ENCODE measurements at places on chromosomes 4 and X.

DNA sequence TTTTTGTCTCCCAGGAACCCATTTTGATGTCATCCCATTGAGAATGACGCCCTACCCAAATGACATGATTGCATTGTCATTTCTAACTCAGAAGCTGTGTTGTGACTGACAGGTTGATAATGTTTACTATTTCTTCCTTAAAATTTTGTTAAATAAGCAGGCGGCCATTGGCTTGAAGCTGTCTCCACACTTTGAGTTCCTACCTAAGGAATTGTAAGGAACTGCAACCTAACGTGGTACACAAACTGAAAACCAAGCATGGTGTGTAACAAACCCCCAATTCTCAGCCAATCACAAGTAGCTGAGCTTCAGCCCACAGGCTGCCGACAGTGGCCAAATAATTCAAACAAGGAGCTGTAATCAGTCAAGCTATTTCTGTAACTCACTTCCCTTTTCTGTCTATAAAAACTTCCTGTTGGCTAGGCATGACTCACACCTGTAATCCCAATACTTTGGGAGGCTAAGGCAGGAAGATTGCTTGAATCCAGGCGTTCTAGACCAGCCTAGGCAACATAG is 2.9 kb upstream of the MND1 start:
- DNase-seq = no peak

DNA sequence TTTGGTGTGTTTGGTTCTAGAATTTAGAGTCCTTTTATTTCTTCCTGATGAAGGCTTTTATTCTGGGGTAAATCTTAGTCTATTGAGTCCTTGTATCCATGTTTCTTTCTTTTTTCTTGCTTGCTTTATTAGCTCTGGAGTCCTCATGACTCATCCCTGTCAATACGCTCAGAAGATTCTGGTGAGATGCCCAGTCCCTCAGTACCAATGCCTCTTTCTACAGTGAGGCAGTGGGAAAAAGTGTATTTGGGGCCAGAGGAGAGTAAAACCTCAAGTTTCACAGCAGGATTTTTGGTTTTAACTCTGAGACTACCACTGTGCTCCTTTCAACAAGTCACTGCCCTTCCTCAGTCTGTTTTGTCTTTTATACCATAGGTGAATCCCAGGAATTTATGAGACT is 368.0 kb downstream of the GBA3 start:
- no peak for DNase-seq

DNA sequence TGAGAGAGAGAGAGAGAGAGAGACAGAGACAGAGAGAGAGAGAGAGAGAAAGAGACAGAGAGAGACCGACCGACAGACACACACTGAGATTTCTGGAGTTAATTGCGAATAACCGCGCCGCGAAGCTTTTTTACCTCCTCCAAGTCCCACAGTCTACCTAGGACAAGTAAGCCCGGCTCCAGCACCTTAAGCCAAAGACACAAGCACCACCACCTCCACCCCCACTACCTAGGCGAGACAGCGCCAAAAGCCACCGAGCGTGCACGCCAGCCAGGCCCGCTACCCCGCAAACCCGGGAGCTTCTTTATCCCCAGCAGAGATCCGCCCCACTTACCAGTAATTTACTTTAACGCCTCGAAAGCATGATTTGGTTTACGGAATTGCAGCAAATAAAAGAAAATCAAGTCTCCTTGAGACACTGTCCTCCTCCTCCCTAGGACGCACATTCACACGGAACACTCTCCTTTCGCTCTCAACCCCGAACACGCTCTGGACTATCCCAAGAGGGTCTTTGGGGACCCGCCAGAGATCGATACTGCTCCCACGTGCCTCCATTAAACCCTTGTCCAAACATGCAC is 649.6 kb upstream of the DIPK2B start:
- no peak for DNase-seq

DNA sequence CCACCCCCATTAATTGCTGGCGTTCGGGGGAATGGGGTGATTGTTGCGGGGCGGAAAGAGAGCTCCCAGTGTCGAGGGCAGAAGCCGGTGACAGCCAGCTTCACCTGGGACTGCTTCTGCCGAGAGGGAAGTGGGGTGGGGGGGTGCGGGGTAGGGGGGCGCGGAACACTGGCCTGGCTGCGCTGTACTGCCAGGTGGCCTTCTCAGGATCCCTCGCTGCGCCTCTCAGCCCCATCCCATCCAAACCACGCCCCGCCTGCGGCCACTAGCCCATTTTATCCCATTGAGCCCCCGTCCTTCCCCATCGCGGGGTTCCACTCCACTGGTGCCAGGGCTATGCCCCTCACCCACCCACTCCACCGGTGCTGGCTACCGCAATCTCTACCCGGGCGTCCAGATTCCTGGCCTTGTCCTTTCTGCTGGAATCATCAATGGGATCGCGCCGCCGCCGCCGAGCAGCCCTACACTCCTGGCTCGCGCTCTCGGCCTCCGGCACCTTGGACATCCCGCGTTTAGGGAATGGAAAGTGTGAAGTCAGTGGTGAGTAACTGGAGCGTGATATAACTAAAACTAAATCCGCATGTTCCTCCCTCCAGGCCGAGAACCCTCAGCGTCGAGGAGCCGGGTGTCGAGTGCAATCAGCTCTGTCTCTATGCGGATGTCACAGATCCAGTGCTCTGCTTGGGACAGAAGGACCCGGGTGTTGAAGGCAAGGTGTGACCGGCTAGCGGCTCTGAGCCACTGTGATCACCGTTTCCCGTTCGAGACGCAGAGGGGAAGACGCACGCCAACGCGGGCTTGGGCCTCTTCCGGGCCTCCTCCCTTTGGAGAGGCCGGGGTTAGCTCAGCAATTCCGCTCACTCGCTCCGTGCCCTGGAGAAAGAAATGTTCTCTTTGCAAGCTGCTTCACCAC is 20.5 kb downstream of the NKX3-2 start:
- DNase-seq = no peak

GRCh38 chr4:95267081-95267480 is 281.7 kb downstream of the UNC5C start:
- no peak for DNase-seq

DNA sequence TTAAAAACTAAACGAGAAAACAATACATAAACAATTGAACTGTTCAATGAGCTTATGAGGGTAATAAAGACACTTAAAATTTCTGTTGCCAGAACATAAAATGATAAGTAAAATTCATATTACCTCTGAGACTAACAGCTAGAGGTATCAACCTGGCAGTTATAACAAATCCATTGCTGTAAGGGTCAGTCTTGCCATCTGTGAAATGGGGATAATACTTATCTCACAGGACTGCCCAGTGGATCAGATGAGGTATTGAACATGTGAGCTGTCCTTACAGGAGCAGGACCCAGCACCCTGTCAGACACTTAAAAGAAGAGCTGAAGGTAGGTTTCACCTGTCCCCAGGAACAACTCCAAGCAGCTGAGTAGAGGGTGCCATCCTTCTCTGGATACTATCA is 2.5 kb downstream of the TCEAL3 start:
- DNase-seq = no peak

DNA sequence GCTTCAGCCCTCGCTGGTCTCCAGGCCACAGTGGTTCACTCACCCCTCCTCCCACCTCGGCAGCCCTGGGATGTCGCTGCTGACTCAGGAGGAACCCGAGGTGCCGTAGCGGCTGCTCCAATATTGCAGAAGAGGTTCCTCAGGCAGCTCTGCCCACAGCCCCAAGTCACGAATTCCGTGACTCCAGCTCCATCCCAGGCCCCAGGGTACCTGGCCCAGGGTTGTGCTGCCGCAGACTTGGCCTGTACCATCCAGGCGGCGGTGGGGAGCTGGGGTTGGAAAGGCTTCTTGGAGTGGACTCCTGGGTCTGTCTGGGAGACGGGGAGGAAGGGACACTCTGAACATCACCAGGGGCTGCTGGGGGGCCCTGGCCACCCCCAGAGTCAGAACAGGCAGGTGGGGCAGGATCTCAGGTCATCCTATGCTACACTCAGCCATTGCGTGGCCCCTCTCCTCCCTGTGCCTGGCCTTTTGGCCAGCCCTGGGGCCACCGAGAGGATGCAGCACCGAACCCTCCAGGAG is 728 bp upstream of the HGFAC start:
- DNase-seq = no peak

GRCh38 chr4:110510955-110511544 is 35.1 kb downstream of the ENPEP start:
- DNase-seq = peak; percentile 37

DNA sequence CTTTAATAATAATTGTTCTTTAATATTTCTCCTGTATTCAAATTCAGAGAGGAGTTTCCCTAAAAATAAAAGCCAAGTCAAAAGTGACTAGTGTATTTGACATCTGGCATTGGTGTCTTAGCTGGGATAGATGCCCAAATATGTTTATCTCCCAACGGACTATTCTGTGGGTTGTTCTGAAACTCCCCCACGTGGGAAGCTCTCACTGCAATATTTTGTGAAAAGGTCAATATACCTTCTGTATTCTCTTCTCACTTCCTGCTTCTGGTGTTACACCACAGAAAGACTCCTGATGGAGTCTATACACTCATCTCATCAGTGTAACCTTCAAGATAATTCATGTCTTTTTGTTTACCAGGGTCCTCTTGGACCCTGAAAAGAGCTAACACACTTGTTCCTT is 2052.8 kb upstream of the TENM3 start:
- DNase-seq = no peak

DNA sequence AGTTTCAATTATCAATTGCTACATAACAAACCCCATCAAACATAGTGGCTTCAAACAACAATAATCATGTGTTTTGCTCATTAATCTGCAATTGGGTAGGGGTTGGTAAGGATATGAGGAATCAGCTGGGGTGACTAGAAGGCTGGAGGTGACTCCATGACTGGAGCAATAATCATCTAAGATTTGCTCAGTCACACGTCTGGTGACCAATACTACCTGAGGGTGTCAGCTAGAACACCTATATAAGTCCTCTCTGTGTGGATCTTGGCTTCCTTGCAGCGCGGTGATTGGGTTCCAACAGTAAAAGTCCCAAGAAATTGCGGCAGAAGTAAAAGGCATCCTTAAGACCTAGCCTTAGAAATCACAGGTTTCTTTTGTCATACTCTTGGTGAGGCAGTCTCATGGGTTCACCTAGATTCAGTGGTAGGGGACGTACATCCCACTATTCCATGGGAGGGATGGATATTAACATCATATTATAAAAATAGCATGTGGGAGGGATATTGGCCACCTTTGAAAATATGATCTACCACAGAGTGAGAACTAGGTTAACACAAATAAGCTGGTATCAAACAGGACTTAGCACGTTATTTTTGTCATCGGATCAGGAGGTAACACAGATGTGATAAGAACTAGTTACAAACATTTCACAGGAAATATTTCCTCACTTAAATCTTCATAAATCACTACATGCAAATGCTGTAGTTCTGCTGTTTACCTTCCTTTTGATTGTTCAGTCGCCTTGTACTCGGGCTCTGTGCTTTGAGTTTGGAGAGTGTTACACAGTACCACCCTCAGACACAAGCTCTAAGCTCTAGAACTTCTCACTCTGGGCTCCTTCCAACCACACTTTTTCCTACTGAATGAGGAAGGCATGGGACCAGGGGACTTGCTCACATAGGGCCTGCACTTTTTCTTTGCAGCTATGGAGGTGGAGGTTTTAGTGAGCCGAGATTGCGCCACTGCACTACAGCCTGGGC is 78.3 kb downstream of the LARP7 start:
- no peak for DNase-seq

- no peak for DNase-seq
Observed at GRCh38 chr4:7435471-7436061, 836 bp upstream of the PSAPL1 start.

DNA sequence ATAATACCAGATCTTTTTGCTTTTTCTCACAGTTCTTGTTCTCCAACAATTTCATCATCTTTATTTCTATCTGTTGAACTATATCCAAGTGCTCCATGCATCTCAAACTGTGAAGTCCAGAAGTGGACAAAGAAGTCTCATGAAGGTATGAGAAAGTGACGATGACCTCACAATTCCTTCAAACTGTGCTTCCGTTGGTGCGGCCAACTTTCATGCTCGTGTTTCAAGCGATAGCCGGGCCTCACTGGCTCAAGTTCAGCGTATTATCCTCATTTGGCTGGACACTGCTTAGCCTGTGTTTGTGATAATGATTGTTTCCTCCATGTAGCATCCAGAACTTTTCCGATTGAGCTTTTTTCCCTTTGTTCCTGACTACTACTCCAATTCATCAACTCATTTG is 143.1 kb downstream of the PALLD start:
- DNase-seq = no peak

GRCh38 chr4:70839589-70840093 is at the start of gene GRSF1:
GRSF1 (minus strand) TSS chr4:70839890; CDS start chr4:70839827, 63 bp downstream.
- DNase-seq = peak; percentile 69

DNA sequence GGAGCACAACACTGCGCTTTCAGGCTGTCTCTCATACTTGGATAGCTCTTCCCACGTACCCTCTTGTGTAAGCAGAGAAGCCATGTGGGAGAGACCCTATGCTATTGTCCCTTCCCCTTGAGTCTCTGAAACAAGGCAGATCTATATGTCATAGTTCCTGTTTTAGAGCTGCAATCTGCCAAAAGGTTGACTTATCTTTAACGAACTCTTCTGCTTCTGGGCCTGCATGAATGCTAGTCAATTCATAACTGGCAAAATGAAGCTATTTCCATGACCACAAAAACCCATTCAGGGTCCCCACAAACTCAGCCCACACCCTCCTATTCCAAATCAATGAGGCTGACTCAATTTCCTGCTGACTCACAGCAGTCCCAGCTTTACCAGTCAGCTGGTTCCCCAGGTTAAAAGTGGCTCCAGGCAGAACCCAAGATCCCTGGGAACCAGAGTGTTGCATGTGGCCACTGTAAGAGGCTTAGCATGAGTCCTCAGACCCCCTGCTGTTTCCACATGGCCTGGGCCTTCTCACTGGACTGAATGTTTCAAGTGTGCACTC is 25.3 kb upstream of the SOD3 start:
- DNase-seq = peak; percentile 35

DNA sequence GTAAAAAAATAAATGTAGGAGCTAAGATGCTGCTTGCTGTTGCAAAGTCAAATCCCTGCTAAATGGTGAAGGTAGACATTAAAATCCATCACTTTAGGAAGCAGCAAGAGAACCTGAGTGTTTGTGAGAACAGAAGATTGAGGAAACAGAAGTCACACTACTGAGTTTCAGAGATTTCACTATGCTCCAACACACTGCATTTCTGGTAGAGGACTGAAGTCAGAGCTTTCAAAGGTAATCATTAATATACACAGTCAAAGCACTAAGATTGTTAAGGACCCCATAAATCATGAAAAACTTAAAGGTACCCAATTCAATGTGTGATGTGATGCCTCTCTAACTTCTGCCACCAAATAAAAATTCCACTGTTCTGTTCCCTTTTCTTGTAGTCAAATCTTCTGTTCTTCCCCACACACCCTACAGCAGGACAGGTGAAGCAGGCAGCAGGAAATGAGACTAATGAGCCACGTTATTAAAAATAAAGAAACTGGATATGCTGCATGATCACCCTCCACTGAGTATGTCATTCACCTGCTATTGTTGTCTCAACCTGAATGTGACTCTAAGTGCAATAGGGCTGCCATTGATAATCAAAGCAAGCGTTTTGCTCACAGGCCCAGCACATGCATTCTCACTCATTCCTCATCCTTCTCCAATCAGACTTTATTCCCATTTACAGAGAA is 28.9 kb upstream of the APELA start:
- DNase-seq = no peak
